Thoracic aorta (tissue), 2 donors: ENCODE measurements at places on chromosomes 2 and 18. TPM values are rescaled to one million over a fixed set of nuclear protein-coding genes. Genes with fewer than 3 reads are reported as not detected.

XIRP2 gene
- total RNA-seq, result not detected

DNA sequence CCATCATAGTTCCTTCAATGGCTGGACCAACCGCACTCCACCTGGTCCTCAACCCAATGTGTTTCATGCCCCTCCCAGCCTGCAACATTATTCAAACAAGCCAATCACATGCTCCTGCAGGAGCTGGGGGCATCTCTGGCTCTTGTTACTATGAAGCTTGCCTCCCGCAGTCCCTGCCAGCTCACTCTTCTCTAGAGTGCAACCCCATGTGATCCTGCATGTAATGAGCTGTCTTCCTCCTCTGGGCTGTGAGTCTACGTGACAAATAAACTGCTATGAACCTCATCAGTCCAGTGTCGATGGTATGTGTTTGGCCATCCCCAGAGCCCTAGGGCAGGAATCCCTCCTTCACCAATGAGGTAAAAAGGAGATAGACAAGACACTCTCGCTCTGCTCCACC, 15.8 kb upstream of the BOD1L2 start:
- no peak overlapping the region for H3K27ac ChIP-seq
- no peaks in the 10 kb centered on the region for H3K27me3 ChIP-seq
- no peaks in the 10 kb centered on the region for H3K36me3 ChIP-seq
- H3K4me1 ChIP-seq, result no peaks in the 10 kb centered on the region
- no peak for DNase-seq

DNA sequence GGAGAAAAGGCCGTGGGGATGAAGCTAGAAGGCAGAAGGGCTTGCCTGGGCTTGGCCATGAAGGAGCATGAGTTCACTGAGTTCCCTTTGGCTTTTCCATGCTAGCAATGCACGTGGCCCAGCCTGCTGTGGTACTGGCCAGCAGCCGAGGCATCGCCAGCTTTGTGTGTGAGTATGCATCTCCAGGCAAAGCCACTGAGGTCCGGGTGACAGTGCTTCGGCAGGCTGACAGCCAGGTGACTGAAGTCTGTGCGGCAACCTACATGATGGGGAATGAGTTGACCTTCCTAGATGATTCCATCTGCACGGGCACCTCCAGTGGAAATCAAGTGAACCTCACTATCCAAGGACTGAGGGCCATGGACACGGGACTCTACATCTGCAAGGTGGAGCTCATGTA, 2.9 kb downstream of the CTLA4 start:
- H3K4me3 ChIP-seq, result no peak overlapping the region
- no peaks in the 10 kb centered on the region for H3K4me1 ChIP-seq
- DNase-seq, result no peak
- H3K27ac ChIP-seq, result no peak overlapping the region

IL18RAP gene
- total RNA-seq, result 1.4 TPM

GRCh38 chr2:236985761-236986339, 99.8 kb upstream of the COPS8 start:
- H3K27me3 ChIP-seq, result no peaks in the 10 kb centered on the region
- H3K4me3 ChIP-seq, result no peak overlapping the region
- no peak overlapping the region for H3K27ac ChIP-seq
- no peaks in the 10 kb centered on the region for H3K4me1 ChIP-seq
